ENCODE measurements at places on chromosomes 6 and 20.

- DNase-seq: no peak
These were observed 16.8 kb upstream of the FUCA2 start for GRCh38 chr6:143528164-143528811.

GRCh38 chr20:37991157-37991866 lies 41.9 kb downstream of the TTI1 start:
- no peak for DNase-seq

GRCh38 chr20:53819973-53820451 lies 226.4 kb upstream of the ZNF217 start:
- no peak for DNase-seq

GRCh38 chr6:79672631-79673111 lies 41.5 kb downstream of the SH3BGRL2 start:
- DNase-seq: no peak

Data from HEK293T (cell line).